ENCODE measurements at places on chromosomes 5 and 9. TPM values are rescaled to one million over a fixed set of nuclear protein-coding genes. Genes with fewer than 3 reads are reported as not detected.
A peak's percentile ranks its signal among the peaks of the same experiment; 100 is the strongest.

DNA sequence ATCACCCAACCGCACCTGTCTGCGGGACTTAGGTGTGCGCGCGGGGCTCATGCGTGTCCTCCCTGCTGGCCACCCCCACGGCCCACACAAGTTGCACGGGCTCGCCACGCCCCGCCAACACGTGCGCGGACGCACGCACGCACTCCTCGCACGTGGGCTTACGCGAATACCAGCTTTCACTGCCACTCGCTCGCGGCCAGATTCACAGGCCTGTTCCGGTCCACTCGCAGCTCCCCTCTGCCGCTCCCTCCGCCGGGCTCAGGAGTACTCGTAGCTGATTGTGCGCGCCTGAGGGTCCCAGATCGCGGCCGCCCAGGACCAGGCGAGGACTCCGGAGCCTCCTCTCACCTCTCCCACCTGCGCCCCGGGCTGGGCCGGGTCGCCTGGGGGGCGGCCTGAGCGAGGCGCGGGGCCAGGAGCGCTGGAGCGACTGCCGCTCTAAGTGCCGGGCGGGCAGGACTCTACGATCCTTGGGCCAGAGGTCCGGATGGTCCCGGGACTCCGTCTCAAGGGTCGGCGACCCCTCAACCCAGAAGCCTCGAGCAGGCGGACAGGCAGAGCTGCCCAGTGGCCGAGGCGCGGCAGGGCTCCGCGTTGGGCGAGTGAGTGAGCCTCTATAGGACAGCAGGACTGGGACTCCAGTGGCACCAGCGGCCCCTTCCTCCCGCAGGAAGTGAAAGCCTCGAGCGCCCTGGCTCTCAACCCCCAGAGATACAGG is 3.4 kb downstream of the PCDHGC5 start:
- no peak for DNase-seq

DNA sequence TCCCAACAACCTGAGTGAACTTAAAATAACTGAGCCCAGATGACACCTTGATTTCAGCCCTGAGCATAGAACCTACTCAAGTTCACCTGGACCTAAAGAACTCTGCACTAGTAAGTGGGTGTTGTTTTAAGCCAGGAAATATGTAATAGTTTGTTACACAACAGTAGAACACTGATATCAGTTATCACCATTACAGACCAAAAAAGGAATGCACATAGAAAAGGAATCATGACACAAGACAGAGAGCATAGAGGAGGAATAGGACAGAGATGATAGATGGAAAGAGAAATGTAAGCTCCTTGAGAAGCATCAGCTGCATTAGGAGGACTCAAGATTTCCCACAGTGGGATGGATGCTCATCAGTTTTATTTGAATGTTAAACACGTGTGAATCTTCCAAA is 1096.9 kb upstream of the SEMA6A start:
- no peak for DNase-seq

GRCh38 chr5:33701251-33701650 is 190.5 kb downstream of the ADAMTS12 start:
- DNase-seq: no peak

GRCh38 chr9:29714860-29715259 is 2141.6 kb upstream of the C9orf72 start:
- no peak for DNase-seq

DNA sequence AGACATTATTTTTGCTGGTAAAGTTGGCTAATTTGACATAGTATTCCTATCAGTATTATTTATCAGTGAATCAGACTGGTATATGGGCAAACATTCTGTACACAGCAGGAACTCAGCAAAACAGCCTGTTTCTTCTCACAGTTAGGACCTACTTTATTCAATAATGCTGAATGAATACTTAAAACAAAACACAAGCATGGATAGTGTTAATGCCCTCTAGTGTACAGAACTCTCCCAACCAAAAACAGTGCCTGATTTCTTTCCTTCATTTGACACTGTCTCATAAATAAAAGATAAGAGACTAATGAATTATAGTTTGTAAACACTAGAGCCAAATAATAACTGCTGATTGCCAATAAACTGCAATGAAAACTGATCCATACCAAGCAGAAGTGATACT is 1113.3 kb downstream of the PTPRD start:
- no peak for DNase-seq

DNA sequence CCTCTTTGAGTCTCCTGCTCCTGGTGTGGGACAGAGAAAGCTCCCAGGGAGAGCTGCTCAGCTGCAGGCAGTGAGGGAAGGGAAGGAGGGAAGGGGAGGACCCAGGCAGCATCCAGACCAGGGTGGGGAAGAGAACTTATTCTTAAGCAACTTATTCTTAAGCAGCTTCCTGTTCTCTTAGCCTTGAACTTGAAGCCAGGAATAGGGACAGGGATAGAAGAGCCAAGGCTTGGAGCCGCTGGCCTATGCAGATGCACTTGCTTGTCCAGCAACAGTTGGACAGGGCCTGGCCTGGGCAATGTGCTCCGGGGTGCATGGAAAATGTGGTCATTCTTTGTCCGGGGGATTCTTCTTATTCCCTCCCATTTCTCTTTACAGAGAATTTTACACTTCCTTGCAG is 31.4 kb upstream of the SPTLC1 start:
- DNase-seq: no peak

The FOXI1 gene
- 4.8 TPM for polyA plus RNA-seq

The TEK gene
- 34.4 TPM for polyA plus RNA-seq

DNA sequence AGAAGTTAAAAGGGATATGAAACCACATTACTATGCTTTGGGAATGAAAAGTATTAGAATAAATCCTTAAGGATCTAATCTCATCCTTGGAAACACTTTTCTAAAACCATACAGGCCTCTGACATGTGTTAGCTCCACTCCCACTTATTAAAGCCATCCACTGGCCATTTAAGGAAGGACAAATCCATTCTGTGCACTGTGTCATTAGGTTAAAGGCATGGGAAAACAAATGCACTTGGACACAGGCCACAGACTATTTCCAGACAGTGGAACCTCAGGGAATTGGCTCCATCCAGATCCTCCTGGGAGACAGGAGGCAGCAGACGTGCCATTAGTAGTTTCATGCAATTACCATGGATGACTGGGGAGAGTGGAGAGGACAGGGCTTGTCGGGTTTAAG is 454.9 kb downstream of the ENC1 start:
- no peak for DNase-seq

GRCh38 chr5:149147676-149148075 is 6.4 kb downstream of the ABLIM3 start:
- DNase-seq: no peak

The SLU7 gene
- 74.1 TPM for polyA plus RNA-seq

GRCh38 chr9:136494012-136494411 is 11.2 kb upstream of the SEC16A start:
- no peak for DNase-seq

- DNase-seq: no peak
These were observed 3.8 kb downstream of the EGR1 start for GRCh38 chr5:138468966-138469539.

DNA sequence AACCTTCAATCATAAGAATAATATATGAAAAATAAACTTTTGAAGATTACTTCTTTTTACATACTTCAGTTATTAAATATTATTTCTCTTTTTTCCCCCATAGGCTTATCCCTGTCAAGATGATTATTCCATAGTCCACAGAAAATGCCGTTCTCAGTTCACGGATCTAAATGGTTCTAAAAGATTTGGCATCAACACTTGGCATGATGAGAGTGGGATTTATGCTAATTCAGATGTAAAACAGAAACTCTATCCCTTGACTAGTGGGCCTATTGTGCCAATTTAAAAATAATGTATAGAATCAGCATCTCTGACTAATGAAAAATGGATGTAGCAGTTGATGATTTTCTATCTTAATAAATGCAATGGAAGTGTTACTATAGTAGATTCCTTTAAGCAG is 85.2 kb downstream of the CFAP95 start:
- no peak for DNase-seq

The KCNT1 gene
- polyA plus RNA-seq: 0.08 TPM

GRCh38 chr5:98275980-98276379 is 497.5 kb upstream of the RGMB start:
- no peak for DNase-seq

- DNase-seq: no peak
These were observed 3.0 kb downstream of the KIF12 start for GRCh38 chr9:114096041-114096511.

DNA sequence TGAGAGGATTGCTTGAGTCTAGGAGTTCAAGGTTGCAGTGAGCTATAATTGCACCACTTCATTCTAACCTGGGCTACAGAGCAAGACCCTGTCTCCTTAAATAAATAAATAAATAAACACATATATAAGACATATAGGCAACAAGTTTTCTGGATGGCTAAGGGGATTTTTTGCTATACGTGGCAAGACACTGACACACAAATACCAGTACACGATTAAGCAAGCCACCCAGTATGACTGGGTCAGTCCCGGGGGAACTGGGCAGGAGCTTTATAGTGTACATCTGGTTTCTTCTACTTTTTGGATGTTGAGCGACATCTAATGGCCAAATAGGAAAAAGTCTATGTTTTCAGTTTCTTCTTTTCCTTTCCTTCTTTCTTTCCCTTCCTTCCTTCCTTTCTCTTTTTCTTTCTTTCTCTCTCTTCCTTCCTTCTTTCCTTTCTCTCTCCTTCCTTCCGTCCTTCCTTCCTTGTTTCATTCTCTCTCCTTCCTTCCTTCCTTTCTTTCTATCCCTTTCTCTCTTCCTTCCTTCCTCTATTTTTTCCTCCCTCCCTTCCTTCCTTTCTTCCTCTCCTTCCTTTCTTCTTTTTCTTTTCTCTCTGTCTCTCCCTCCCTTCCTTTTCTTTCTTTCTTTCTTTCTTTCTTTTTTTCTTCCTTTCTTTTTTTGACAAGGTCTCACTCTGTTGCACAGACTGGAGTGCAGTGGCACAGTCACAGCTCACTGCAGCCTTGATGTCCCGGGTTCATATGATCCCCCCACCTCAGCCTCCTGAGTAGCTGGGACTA is 47.0 kb upstream of the PLIN2 start:
- peak; percentile 62 for DNase-seq

The FBP2 gene
- 0.10 TPM for polyA plus RNA-seq

The AK8 gene
- polyA plus RNA-seq: 3.9 TPM

The GADD45G gene
- 1.7 TPM for polyA plus RNA-seq

- DNase-seq: no peak
These were observed 239.3 kb downstream of the CETN3 start for GRCh38 chr5:90170261-90170660.

The S100Z gene
- 0.32 TPM for polyA plus RNA-seq

The ADAMTSL2 gene
- 1.2 TPM for polyA plus RNA-seq

DNA sequence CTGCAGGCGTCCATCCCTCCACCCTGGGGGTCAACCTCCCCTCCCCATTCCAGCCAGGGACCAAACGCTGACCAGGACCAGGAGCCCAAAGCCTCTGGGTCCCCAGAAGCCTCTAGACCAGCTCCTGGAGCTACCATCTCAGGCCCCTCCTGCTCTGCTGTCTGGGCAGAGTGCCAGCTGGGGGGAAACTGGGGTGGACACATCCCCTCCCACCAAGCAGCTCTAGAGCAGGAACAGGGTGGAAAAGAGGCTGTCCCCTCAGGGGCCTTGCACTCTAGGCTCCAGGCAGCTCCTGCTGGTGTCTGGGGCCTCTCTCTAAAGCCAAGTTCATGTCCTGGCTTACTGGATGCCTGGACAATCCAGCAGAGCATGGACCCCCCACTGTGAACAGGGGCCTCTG is 4.4 kb downstream of the SSNA1 start:
- DNase-seq: no peak

The LHX3 gene
- not detected for polyA plus RNA-seq

The PLAC8L1 gene
- polyA plus RNA-seq: 2.4 TPM

The ZNF454 gene
- 9.9 TPM for polyA plus RNA-seq

The MSMP gene
- polyA plus RNA-seq: not detected

DNA sequence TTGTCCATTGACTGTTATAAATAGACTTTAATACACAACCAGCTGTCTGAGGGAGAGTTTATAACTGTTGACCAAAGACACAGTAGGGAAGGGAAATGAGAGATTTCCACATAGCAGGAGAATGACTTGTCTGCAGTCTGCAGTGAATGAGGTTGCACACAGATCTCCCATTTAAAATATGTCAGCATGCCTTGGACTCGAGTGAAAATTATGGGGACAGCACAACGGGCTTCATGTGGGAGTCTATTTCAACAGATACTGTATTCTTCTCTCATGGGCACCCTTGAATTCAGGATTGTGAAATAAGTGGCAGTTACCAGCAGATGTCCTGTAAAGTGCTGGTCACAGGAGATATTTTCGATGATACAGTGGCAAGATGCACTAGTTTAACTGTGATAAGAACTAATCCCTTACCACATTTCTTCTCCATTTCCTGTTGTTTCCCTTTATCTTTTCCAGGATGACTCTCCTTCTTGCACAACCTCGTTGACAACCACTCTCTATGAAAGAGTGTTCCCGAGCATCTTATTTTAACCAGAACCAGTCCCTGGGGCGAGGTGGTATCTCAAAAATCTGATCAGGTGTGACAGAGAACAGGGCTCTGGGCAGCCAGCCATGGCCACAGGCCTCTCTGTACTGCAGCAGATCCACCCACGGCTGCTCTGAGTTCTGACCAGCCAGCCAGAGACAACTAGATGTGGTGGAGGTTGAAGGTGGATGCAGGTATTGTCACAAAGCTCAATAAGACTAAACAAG is 51.5 kb upstream of the MAP3K1 start:
- DNase-seq: no peak

The PCDHB5 gene
- polyA plus RNA-seq: 7.5 TPM

GRCh38 chr9:133576031-133576874 is 32.9 kb downstream of the FAM163B start:
- DNase-seq: no peak

- no peak for DNase-seq
These were observed 42.8 kb upstream of the CPEB4 start for GRCh38 chr5:173845321-173845720.

- no peak for DNase-seq
These were observed 19.3 kb upstream of the CAMSAP1 start for GRCh38 chr9:135926402-135927194.

The AGGF1 gene
- polyA plus RNA-seq: 34.2 TPM

- no peak for DNase-seq
These were observed 5.7 kb downstream of the IL6ST start for GRCh38 chr5:55988979-55989638.

The FOXD4L6 gene
- polyA plus RNA-seq: not detected

The HRCT1 gene
- polyA plus RNA-seq: 0.30 TPM

The IL12B gene
- 0.07 TPM for polyA plus RNA-seq

The FAM193B gene
- polyA plus RNA-seq: 93.8 TPM

DNA sequence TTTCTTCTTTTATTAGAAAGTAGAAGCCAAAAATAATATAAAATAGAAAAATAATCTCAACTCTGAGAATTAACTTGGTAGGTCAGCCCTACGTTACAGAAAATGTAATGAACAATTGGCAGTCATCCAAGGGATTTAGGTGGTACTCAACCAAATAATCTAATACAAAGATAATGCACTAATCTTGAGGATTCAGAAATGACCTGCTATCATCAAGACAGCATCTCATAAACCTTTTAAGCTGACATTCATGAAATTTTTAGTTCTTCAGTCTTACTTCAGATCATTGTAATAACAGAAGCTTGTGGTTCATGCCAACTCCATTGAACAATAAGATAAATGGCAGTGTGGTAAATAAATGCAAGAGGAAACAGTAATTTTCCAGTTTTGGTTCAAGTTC is 1058.0 kb downstream of the MAT2B start:
- DNase-seq: no peak

DNA sequence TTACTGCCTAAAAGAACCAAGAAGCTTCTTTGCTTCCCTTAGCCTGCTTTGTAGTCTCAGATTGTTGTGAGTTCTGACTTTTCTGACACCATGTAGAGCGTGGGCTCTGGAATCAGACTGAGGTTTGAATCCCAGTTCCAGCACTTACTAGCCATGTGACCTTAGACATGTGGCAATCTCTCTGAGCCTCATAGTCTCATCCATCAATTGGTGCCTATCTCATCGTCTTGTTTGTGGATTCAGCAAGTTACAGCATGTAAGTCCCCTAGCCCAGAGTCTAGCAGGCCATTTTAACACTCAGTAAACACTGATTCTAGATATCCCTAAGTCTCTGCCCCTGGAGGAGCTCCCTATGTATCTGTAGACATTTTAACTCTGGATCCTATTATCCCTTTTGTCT is 94.7 kb downstream of the ANGPTL2 start:
- peak; percentile 22 for DNase-seq

The PLEKHG4B gene
- 15.0 TPM for polyA plus RNA-seq

All from left kidney (tissue), 8 donors.